ENCODE measurements at places on chromosomes 3 and 15.

DNA sequence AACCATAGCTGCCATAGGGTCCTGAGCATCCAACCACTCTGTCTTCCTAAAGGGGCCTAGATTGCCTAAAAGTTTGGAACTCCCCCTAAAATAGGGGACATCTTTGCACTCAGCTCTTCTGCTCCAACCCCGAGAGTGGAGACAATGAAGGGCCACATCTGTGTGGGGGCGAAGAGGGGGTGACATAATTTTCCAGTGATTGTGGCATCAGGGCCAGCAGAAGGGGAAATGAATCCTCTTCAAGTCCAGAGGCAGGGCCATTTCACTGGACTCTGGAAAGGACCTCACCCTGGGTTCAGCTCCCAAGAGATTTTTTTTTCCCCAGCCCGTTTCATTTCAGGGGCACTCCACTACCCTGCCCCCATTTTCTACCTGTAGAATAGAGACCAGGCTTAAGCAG lies 4.6 kb upstream of the ANKRD63 start:
- DNase-seq = no peak

DNA sequence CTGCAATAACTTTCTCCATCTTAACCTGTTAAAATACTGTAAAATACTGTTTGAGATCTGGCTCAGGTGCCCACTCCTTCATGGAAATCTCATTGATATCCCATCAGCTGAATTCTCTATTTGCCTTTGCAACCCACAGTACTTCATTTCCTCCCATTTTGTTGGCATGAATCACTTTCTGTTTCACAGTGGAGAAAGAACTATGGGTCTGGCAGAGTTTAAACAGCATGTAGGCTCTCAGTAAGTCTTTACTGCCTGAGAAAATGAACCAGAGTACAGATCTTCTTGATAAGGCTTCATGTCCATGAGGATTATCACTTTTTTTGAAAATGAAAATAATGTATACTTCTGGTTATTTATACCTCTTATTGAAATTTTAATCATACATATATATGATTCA lies 245.9 kb downstream of the NAALADL2 start:
- no peak for DNase-seq

- DNase-seq = no peak
Measured at GRCh38 chr3:104198131-104198530, 1168.6 kb upstream of the ALCAM start.

DNA sequence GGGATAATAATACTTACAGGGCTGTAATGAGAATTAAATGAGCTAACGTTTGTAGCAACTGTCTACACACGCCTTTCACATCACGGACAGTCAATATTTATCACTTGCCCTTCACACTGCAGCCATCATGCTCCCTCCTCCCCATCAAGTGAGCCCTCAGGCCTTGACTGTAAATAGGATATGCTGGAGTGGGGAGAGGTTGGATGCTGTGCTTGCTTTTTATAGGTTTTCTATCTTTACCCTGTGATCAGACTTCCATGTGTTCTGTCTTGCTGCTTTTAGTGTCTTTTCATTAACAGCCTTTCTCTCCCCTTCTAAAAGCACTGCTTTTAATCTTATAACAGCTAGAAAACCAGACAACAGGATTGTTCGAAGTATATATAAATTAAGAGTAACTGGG lies 12.8 kb upstream of the MAGEF1 start:
- no peak for DNase-seq

DNA sequence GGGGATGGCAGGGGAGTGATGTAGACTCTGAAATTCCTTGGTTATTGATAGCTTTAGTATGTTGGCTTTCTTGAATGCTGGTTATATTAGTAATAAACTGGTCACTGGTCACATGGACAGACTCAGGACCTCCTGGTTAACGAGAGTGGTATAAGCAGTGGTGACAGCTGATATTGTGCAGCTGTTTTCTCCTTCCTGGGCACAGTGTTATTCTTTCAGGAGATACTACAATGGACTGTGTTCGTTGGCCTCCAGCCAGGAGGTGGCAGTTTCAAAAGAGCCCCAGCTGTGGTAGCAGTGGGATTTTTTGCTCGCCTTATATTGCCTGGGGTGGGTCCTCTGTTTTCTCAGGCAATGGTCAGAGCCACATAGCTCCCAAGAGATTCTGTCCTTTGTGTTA lies 181.6 kb upstream of the RBMS3 start:
- DNase-seq = no peak

DNA sequence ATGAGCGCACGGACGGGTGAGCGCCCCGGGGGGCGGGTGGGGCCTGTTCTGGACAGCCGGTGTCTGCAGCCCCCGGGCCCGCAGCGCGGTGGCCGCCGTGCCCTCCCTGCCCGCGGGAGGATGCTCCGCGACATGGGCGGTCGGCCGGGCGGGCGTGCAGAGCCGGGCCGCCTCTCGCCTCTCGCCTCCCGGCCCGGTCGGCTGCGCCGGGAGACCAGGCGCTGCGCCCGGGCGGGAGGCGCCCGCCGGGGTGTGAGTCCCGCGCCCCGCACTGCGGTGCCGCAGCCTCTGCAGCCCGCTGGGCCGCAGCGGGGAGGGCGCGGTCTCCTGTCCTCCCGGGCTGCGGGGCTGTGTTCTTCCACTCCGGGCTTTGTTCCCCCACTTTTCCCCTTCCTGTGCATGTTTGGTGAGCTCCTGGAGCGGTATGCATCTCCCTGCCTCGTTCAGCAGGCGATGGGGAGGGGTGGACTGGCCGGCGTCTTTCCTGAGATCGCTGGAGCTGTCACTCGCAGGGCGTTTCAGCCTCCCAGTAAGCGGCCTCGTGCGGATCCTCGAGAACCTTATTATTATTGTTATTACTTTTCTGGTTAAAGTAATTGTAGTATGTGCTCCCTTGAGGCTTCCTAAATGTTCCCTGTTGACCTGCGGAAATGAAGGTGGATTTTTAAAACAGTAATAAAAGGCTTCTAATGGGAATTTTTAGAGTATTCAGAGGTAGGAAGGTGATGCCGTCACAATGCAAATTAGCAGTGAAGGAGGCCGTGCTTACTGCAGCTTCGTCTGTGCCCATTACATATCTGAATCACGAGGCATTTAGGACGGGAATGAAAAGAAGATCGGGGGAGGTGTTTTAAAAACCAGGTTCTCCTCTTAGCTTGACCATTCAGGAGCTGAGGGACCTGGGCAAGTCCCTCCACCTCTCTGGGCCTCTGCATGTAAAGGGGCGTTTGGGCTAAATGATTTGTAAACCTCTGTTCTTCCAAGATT lies 593 bp downstream of the TMOD2 start:
- no peak for DNase-seq

DNA sequence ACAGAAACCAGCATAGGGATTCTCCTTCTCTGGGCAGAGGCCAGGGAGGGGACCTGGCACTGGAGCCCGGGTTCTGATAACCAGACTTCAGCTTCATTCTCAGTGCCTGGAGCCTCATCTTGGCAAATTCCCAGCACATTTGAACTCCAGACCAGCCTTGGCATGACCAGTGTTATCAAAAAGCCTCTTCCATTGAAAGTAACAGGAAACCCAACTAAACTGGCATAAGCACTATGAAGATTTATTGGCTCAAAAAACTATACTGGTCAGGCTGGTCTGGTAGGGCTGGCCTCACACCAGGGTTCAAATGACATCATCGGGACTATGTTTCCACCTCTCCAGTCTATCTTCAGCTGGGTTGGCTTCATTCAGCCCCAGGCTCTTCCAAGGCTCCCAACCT lies 48.1 kb upstream of the THUMPD3 start:
- no peak for DNase-seq

DNA sequence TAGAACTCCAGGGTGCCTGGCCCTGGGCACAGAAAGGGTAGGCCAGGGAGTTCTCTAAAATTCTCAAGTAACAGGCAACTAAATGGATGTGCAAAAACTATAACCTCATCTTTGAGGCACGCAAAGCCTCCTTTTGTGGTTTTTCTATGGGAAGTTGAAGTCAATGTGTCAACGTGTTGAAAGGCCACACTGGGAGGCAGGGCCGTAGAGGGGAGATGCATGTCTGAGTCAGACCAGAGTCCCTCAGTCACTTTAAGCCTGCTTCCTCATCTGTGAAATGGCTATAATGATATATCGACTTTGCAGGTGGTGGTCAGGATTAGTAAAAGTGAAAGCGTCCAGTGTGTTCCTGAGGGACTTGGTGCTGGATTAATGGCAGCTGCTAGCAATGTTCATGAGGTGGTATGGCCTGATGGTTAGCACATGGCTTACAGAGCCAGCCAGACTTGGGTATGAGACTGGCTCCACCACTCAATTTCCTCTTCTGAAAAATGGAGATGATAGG lies 17.0 kb downstream of the TGM5 start:
- DNase-seq = no peak

DNA sequence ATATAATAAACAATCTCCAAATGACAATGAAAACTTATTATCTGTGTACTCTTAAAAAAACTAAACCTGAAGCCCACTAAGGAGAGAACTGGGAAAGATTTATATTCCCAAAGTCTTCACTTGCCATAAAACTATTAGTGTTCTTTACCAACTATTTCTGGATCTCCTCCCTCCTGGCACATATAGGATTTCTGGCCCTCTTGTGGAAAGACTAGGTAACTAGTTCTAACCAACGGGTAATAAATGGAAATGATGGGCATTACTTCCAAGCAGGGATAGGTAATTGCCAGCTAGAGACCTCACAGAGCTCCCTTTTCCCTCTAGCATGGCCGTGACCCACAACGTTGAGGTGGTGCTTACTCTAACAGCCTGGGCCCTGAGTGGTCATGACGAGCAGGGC lies 110.1 kb downstream of the DNAH12 start:
- no peak for DNase-seq

DNA sequence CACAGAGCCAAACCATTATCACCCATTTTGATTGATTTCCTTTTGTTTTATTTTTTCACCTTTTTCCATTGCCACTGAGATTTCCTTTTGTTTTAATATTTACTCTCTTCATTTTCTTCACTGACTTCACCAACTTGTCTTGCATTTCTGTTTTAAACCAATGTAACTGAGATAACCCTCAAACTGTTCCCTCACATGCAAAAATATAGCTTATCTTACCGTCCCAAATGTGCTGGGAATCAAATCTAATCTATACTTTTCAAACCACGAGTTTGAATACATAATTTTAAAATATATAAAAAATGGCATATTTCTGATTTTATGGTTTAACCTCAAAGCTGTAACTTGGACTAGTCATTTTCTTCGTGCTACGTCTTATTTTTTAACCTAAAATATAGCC lies 143.8 kb downstream of the PLD1 start:
- DNase-seq = no peak

- DNase-seq = no peak
Measured at GRCh38 chr15:27101982-27102381, 131.0 kb downstream of the GABRG3 start.
